Effector memory CD8-positive, alpha-beta T cell (primary cell): ENCODE measurements at places on chromosomes 3 and 15.

DNA sequence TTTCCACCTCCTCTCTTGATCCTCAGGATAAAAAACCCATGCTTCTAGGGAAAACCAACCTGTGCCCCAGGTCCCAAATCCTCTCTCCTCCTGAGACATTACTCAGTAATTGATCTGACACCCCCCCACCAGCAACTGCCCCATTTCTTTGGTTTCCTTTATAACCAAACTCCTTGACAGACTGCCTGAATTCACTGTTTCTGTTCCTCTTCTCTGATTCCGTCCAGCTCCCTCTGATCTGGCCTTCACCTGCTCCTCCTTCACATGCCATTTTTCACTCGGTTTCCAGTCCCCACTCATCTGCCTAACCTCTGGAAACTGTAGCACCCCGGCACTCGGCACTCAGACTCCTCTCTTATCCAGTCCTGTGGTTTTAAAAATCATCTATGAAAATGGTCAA, 2.1 kb downstream of the CCDC51 start:
- DNase-seq, result no peak

GRCh38 chr3:110077093-110077492, 739.7 kb upstream of the DPPA4 start:
- no peak for DNase-seq

DNA sequence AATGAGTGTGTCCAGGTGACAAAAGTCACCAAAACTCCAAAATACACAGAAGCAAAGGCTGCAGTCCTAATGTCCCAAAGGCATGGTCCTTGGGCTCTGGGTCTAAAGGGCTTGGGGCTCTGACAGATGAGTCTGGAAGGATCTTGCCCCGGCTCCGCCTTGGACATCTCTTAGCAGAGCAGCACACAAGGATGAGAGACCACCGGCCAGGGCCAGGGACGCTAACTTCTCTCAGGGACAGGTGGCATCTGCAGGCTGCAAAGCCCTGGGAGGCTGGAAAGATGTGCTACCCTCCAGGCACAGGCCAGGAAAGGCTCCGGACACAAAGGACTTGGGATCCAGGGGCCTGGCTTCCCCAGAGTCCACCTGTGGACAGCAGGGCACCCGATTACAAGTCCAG, 14.1 kb upstream of the SHISA5 start:
- no peak for DNase-seq

- DNase-seq, result no peak
Observed at GRCh38 chr3:188926741-188927511, 244.8 kb upstream of the TPRG1 start.

GRCh38 chr3:127286571-127287140, 1.2 kb downstream of the PRR20G start:
- DNase-seq, result no peak

GRCh38 chr15:39585389-39585841, 4.5 kb downstream of the THBS1 start:
- DNase-seq, result no peak

DNA sequence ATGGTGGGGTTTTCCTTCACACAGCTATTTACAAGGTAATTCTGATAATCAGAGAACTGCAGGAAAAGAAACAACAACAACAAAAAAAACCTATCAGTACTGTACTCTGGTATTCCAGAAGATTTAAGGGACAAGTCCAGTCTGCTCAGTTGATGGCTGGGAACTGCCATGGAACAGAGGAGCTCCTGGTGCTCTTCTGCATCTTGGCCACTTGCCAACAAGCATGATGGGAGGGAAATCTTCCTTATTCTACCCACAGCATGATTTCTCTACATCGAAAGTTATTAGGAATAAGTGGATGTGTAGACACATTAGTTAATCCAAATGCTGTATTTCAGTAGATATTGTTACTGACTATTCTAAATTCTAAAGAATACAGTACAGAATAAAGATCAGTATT, 51.7 kb downstream of the RASGRP1 start:
- DNase-seq, result no peak

DNA sequence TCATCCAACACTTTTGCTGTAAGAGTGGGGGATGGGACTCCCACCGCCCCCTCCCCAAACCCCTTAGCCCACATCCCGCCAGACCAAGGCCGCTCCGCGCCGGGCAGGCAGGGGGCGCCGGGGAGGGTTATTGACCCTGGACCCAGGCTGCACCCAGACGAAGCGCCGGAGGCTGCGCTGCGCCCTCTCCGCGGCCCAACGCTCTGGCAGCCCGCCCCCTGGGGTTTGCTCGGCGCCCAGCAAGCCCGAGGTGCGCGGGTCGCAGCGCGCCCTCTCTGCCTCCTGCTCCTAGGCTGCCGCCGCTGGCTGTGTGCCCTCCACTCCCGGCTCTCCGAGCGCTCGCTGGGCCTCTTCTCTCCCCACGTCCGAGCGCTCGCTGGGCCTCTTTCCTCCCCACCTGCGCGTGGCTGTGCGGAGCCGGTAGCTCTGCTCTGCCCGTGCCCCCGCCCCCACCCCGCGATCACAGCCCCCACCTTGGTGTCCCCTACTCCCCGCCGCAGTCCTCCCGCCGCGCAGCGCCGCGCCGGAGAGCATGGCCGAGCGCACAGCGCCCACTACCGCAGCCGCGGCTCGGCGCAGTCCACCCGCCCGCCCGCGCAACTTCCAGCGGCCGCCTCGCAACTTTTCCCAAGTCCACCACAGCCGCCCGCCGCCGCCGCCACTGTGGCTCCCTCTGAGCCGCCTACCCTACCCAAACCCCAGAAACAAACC, 1.2 kb downstream of the MECOM start:
- no peak for DNase-seq

GRCh38 chr15:52039925-52040781, 21.1 kb downstream of the MAPK6 start:
- DNase-seq, result no peak

GRCh38 chr3:57951066-57951882, 56.9 kb upstream of the FLNB start:
- no peak for DNase-seq

DNA sequence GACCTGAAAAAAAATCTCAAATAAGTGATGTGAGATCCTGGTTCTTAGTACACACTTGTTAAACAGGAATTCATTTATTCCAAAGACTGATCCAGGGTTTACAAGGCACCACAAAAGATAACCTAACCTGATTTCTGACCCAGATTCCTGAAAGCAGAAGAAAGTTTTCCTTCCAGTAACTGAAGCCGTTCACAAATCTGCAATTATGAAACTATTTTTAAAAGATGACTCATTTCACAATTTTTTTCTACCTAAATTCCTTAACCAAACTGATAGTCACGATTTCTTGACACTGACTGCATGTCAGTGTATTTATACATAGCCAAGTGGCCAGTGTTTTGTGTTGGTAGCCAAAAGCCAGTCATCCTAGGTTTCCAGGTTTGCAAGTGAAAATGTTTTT, 17.1 kb downstream of the SLC9A9 start:
- DNase-seq, result no peak

GRCh38 chr3:21392526-21392925, 358.5 kb downstream of the ZNF385D start:
- no peak for DNase-seq

GRCh38 chr3:139560411-139560810, 20.9 kb upstream of the RBP1 start:
- no peak for DNase-seq

DNA sequence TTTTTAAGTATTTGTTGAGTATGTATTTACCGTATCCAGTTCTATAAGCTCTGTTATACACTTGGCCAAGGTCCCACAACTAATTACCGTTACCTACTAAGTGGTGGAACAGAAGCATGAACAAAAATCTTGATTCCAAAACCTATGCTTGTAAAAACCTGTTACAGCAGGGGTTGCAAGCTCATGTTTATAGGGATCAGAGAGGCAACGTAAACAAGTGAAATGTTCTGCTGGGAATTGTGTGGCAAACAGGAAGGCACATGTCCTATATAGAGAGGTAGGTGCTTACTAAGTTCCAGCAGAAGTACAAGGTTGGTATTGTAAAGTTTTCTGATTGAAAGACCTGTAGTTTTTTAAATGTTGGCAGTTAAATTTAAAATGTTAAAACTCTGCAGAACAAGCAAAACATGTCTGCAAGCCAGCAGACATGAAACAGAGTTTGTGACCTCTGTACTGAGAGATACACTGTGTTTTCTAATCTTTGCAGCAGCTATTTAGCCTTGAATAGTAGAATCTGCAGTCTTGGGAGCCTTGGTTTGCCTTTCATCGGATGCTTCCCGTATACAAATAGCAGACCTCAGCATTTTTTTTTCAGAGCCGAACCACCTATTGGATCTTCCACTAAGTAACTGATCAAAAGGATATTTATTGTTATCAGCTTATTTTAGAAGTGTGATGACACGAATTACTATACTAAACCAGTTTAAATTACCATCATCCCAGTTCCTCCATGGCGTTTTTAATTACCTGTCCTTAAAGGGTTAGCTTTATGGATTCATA, 11.4 kb downstream of the IREB2 start:
- no peak for DNase-seq

DNA sequence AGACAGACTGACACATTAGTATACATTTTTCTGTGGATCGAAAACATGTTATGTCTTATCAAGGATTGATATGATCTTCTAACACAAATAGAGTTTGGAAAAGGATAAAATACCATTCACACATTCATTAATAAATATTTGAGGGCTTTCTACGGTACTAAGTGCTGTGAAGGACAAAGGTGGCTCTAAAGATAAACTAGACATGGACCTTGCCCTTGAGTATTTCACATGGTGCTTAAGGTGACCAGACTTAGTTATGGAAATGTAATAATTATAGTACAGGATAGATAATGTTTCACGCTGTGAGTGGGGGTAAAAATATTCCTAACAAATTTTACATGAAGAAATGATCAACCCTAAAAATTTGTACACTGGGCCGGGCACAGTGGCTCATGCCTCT, 3.8 kb upstream of the RAP2B start:
- DNase-seq, result no peak
